ENCODE measurements at places on chromosomes 2 and 18.

DNA sequence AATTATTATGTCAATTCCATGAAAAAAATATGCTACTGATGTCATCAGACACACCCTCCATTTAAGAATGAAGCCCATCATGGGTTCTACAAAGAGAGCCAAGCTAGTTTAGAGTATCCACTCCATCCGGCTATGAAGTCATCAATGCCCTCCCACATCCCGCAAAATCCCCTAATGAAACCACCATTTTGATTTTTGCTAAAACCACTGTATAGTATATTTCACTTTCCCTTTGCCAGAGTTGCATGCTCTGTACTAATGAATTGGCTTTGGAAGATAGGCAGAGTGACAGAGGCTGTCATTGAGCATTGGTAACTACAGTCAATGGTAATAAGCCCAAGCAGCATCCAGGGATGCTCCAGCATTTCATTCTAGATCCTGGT lies 118.6 kb downstream of the ANKRD44 start:
- DNase-seq, result no peak

- DNase-seq, result no peak
These were observed 10.8 kb downstream of the EMILIN2 start for GRCh38 chr18:2857491-2858131.

- no peak for DNase-seq
These were observed 46.7 kb downstream of the MARCO start for GRCh38 chr2:118988706-118989105.

DNA sequence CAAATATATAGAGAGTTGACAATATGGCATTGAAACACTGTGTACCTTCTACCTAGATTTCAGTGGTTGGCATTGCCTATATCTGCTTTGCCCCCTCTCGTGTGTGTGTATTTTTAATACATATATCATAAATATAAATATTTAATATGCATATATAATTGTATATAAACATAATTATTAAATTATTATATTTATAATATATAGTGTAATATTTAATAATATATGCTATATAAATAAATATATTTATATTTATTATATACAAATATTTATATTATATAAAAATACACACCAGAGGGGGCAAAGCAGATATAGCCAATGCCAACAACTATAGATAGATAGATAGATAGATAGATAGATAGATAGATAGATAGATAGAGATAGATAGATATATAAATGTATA lies 124.1 kb downstream of the KIAA1328 start:
- DNase-seq, result no peak

DNA sequence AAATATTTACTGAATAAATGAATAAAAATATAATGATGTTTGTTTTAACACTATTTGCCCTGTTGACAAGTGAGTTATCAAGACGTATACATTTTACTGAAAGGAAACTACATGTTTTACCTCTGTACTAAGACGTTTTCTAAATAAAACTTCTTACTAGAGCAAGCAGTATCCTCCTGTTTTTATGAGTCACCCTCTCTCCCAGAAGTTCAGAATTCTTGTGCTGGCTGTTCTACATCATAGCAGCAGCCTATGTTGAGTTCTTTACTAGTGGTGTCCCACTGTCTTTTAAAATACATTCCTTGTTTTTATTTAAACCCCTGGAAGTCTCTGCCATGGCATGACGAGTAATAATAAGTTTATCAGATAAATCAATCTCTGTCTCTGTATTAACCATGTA lies 297.4 kb downstream of the CALCRL start:
- no peak for DNase-seq

- no peak for DNase-seq
These were observed 134.5 kb downstream of the LRRTM1 start for GRCh38 chr2:80169811-80170594.

GRCh38 chr2:237695201-237695780 lies 67.9 kb downstream of the LRRFIP1 start:
- DNase-seq, result no peak

Measured in iPS DF 19.7 (cell line).